ENCODE measurements at places on chromosomes 12 and 14.

DNA sequence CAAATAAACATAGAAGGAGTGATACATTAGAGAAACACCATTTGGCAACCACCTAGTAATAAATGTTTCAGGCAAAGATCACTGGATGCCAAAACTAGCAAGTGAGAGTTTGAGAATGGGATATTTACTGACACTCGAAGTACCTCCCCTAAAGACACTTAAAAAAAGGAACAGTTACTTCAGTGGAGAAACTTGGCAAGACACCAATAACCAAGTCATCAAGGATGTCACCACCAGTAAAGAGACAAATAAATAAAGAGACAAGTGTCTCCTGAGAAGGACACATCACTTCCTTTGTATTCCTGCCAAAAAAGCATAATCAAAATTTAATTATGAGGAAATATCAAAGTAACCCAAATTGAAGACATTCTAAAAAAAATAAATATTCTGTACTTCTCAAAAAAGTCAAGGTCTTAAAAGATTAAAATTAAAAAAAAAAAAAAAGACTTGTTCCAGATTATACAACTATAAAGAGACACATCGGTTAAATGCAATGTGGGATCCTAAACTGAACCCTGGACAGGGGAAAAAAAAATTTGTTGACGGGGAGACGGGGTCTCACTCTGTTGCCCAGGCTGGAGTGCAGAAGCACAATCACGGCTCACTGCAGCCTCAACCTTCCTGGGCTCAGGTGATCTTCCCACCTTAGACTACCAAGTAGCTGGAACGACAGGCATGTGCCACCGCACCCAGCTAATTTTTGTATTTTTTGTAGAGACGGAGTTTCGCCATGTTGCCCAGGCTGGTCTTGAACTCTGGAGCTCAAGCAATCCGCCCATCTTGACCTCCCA, 26.4 kb downstream of the TM7SF3 start:
- no peak for DNase-seq

DNA sequence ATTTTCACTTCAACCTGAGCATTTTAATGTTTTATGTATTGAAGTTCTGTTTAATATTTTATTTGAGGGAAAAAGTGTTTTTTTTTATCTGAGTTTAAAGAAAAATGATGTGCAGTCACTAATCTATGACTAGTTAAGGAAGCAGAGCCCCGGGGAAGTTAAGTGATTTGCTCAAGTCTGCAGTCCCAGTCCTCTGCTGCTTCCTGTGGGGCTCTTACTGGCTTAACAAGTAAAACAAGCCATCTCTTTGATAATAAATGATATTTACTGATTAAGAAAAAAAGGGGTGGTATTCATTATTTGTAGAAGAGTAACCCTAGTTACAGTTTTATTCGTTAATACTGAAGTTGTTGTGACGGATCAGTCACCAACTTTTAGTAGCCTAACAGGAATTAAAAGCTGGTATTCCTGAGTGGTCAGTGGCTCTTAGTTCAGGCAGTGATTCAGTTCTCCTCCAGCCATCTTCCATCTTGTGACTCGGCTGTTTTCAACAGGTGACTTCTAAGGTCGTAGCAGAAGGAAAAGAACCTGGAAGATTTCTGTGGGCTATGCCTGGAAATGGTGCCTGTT, 21.7 kb downstream of the BICDL1 start:
- no peak for DNase-seq

DNA sequence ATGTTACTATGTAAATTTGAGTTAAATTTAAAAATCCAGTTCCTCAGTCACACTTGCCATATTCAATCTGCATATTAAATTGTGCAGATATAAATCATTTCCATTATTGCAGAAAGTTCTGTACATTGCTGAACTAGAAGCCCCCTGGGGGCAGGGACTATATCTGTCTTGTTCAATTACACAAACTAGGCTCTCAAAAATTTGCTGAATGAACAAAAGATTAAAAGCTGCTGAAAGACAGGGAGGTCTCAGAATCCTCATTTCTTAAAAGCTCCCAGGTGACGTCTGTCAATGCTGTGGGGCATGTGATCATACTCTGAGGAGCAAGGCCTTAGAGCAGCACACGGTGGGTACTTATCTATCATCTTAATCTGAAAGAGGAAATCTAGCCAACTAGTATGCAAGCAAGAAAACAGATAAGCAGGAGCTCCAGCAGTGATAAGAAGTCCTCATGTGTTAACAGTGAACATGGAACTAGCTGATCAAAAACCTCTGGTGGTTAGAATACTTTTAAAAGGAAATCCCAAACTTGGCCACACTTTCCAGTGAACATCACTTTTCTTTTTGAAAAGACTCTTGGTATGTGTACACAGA, 60.5 kb downstream of the APPL2 start:
- DNase-seq = no peak

DNA sequence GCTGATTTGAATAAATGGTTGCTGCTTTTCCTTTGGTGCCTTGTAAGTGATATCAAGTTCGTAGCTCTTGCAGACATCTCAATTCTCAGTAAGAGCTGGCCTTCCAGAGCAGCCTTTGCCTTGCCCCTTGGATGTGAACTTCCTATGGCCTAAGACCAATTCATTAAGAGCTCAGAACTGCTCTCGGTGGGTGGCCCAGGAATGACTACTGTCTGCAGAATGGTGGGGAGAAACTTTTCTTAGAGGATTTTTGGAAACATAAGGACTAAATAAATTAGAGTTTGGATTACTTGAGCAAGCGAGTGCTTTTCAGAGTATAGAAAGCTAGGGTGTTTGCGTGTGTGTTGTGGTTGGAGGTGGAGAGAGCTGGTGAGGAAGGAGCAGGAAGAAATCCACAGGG, 306.4 kb upstream of the TBX3 start:
- no peak for DNase-seq

GRCh38 chr12:119547001-119547400, 46.6 kb upstream of the TMEM233 start:
- no peak for DNase-seq

DNA sequence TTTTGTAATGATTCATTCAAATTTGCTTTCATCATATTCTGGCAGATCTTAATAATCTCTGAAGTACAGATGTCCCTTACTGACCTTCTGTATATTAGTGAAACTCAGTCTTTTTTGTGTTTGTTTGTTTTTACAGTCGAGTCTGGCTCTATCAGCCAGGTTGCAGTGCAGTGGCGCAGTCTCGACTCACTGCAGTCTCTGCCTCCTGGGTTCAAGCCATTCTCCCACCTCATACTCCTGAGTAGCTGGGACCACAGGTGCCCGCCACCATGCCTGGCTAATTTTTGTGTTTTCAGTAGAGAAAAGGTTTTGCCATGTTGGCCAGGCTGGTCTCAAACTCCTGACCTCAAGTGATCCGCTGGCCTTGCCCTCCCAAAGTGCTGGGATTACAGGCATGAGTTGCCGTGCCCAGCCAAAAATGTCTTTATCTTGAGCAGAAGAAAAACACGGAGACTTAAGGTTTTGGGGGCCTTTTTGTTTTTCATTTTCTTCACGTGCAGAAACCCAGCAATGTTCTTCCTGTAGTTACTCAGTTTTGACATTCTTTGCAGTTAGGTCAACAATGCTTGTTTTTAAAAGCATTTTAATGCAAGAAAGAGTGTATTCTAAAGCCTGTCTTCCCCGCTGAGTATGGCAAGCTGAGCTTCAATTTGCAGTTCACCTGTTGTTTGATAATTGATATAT, 79.5 kb downstream of the FAR2 start:
- no peak for DNase-seq

GRCh38 chr12:106098691-106099200, 40.0 kb downstream of the NUAK1 start:
- no peak for DNase-seq

GRCh38 chr14:59356767-59357166, 108.4 kb downstream of the GPR135 start:
- no peak for DNase-seq

DNA sequence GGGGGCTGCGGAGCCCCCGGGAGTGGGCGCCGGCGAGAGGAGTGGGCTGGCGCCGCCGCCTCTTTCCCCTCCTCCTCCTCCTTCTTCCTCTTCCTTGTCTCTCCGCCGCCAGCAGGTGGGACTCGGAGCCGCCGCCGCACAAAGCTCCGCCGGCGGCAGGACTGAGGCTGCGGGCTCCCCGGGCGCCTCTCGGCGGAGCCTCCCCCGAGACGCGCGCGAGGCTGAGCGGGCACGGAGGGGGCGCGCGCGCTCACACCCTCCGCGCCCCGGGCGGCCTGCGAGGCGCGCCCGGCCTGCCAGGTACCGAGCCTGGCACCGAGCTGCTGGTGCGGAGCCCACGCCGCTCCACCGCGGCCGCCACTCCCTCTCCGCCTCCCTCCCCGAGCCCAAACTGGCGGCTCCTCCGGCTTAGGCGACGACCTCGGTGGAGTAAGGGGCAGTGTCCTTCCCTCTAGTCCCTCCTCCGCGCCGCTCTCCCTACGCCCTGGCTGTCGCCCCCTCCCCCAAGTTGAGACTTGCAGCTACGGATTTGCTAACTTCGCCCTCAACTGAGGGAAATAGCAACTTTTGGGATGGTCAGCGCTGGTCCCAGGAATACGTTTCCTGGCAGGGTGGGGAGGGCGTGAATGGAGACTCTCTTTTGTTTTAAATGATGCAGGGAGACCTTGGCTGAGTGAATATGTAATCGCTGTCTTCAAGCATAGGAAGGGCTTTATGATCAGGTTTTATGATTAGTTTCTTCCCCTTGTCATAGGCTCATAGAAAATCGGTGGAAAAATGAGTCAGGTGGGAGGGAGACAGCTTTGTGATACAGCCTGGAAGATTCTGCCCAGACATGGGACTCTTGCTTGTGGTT, 199.5 kb upstream of the CAND1 start:
- peak; percentile 26 for DNase-seq

DNA sequence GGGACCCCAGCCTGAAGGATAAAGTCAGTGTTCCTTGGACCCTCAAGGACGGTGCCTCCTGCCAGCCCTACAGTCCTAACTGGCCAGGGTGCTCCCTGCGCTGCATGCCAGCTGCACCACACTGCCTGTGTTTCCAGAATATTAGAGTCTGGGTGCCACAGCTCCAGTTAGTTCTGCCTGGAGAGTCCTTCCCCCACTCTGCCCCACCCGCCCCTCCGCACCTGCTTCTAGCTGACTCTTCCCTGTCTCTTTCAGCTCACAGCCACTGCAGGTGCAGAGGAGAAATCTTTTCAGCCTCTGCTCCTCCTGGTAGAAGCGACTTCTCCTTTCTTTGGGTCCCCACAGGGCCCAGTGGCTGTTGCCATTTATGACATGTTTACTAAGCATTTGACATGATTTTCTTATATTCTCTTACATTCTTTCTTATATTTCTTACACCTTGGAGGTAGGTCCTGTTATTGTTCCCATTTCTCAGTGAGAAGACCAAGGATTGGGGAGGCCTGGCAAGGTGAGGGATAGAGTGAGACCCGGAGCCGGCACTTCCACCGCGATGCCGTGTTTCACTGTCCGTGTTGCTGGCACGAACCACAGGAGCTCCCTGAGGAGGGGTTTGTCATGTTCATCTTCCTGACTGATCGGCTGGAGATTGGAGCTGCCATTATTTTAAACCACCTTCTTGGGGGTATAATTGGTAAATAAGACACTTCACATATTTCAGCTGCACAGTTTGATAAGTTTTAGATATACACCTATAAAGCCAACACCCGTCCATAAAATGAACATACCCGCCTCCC, 29.4 kb downstream of the SYNE3 start:
- DNase-seq = no peak

DNA sequence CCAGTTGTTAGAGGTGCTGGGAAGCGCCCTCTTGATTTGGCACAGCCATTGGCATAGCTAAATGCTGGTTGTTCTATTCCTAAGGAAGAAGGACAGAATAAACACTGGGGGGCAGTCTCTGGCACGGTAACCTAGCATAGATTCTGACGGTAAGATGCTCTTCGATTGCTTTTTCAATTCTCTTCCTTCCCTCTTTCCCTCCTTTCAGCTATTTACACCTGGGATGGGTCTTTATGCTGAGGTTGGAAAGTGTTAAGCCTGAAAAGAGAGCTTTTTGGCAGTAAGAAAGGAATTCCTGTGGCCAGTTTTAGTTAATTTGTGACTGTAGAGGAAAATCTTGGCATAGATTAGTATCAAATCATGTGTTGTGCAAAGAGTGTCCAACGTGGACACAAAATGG, 162.8 kb downstream of the SNAPC1 start:
- no peak for DNase-seq

DNA sequence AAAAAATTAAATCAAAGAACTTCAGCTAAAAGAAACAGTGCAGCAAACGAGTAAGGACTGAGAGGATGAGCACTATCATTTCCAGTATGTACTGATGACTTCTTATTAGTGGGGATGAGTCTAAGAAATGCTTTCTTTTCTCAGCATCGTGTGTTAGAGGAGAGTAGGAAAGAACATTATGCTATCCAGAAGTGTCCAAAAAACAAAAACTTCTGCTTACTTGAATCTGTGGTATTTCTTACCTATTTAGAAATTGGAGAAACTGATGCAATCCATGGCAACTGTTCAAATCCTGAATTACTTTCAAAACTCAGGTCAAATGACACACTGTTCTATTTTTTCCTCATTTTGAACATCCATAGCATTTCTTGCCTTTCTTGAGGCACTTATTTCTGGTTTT, 23.7 kb downstream of the ABCD2 start:
- no peak for DNase-seq

DNA sequence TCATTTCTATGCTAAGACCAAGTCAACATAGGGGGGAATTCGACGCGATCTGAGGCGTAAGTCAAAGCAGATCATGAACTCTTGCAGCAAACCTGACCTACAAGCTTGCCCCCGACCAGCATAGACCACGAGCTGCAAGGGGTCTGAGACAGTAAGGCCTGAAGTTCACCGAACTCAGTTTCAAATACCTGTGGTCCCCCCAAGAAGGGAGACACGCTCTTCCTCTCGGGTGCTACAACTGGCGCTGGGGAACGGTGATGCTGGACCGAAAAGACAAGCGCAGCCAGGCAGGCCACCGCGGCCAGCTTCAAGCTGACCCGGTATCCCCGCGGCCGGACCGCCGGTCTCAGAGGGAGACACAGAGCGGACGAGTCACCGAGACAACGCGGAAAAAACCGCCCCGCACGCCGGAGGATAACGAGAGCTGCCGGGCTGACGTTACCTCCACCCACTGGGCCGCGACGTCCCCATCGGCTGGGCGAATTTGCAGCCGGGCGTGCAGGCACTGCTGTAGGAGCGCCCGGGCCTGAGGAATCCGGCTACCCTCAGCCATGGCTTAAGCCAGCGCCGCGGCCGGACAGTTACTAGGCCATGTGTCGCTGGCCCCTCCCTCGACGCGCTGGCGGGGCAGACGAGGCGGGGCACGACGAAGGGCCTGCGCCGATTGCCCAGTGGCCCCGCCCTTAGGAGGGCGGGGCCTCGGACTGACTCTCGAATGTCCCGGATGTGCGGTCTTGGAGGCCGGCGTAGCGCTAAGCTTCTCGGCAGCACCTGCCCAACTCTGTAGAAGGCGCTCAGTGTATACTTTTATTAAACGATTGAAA, at the start of gene DTD2:
Gene DTD2, minus strand, starts transcription at position 666 of the 824 bp plus-strand sequence. Its CDS starts 113 bp downstream, at position 553.
- peak; percentile 82 for DNase-seq

DNA sequence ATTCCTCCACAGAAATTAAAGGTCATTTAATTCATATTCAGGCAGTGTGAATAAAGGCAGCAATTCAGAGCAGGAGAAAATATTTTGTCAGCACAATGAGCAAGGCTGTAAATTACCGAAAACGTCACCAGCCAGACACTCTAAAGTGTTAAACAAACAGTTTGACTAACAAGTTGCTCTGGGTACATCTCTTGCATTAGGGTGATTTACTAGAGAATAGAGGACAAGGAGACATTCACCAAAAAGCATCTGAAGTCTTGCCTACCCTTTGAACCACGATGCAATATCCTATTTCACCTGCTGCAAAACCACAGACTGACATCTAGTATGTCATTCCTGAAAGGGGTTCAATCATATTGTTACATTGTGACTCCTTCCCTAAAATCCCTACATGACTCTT, 27.1 kb upstream of the GPHB5 start:
- no peak for DNase-seq

- no peak for DNase-seq
Measured at GRCh38 chr14:41570415-41571155, 36.1 kb upstream of the LRFN5 start.

Data from stimulated activated CD4-positive, alpha-beta T cell treated with anti-CD3 and anti-CD28 coated beads, TNF-alpha, amount 100 ng/mL, for 1 hour (primary cell).